ENCODE measurements at places on chromosomes 13 and 19. TPM values are rescaled to one million over a fixed set of nuclear protein-coding genes. Genes with fewer than 3 reads are reported as not detected.

GRCh38 chr19:16019691-16020448 is 56.4 kb upstream of the TPM4 start:
- no peak overlapping the region for H3K27ac ChIP-seq
- H3K4me1 ChIP-seq: no peaks in the 10 kb centered on the region
- H3K27me3 ChIP-seq: no peaks in the 10 kb centered on the region
- no peaks in the 10 kb centered on the region for H3K36me3 ChIP-seq

- no peak overlapping the region for H3K4me3 ChIP-seq
- no peaks in the 10 kb centered on the region for H3K27me3 ChIP-seq
- peaks cover 11% of the 10 kb centered on the region for H3K36me3 ChIP-seq
- DNase-seq: no peak
These were observed 15.2 kb downstream of the RCN3 start for GRCh38 chr19:49543032-49543431.

DNA sequence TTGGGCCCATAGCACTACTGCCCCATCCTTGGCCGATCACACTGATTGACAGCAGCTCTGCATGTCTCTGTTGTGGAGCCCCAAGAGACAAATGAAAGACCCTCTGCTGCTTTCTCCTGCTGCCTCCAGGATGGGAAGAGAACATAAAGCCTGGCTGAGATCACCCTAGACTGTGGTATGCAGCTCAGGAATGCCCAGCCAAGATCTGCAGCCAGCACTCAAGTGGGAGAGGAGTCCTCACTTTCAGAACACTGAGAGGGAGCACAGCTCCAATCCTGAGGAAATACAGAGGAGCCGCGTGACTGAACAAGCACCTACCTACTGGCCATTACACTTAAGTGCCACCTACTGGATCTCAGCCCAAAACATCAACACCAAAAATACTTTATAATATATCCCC is 203.0 kb downstream of the POSTN start:
- no peak overlapping the region for H3K4me3 ChIP-seq
- H3K27me3 ChIP-seq: no peaks in the 10 kb centered on the region
- no peak overlapping the region for H3K27ac ChIP-seq
- no peak for DNase-seq

DNA sequence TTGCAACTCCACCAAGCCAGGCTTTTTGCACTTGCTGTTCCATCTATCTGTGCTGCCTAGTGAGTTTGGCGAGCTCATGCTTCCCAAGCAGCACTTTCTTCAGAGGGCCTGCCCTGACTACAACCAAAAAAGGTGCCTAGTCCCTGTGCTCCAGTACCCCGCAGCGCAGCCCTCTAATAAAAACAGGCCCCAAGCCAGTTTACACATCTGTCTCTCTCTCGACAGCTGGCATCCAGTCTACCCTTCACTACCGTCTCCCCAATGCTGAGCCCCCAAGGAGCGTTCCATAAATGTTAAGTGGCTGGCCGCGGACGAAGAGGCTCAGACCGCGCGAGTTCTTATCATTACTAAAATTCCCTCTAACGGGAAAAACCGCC is 512 bp downstream of the MED4 start:
- H3K36me3 ChIP-seq: no peaks in the 10 kb centered on the region
- peak overlapping the region; percentile 93 for H3K27ac ChIP-seq
- H3K27me3 ChIP-seq: no peaks in the 10 kb centered on the region
- H3K4me1 ChIP-seq: peaks cover 51% of the 10 kb centered on the region

GRCh38 chr13:23392925-23393645 is 40.4 kb downstream of the SACS start:
- no peak overlapping the region for H3K27ac ChIP-seq
- no peak overlapping the region for H3K4me3 ChIP-seq
- DNase-seq: no peak

DNA sequence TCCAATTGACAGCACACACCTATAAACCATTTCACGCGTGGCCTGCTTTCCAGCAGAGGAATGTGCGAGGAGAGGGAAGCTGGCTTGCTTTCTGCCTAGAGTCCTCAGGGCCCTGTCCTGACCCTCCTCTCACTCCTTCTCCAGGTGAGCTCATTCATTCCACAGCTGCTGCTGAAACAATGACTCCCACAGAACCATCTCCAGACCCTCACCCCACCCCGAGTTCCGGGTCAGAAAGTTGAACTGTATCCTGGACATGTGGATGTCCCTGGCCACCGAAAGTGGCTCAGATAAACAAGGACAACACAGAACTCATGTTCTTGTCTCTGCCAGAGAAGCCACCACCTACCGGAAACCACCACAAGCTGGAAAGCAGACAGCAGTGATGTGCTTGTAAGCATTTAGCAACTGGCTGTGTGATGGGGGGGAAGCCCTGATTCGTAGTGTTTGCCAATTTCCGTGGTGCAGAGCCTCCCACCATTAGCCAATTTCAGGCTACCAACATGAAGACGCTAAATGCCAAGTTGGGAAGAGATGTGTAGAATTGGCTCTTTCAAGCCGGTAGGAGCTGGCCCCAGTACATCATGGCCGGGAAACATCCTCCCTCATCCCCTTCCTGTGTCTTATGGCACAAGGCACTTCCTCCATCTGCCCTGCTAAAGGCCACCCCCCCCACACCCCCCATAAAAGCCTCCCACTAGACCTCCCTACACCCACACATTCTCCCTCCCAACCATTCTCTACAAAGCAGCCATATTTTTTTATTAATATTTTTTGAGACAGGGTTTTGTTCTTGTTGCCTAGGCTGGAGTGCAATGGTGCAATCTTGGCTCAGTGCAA is 5.0 kb downstream of the SYCE2 start:
- no peaks in the 10 kb centered on the region for H3K36me3 ChIP-seq
- no peaks in the 10 kb centered on the region for H3K27me3 ChIP-seq
- H3K27ac ChIP-seq: peak overlapping the region; percentile 88

The LYPD3 gene
- 354 TPM for total RNA-seq

The ZNF780B gene
- total RNA-seq: 5.9 TPM

The NLRP4 gene
- total RNA-seq: not detected

The MTIF3 gene
- 31.1 TPM for total RNA-seq

All from esophagus squamous epithelium (tissue), 5 donors.